ENCODE measurements at places on chromosomes 2 and 18. TPM values are rescaled to one million over a fixed set of nuclear protein-coding genes. Genes with fewer than 3 reads are reported as not detected.

BMP10 gene
- total RNA-seq, result not detected

DNA sequence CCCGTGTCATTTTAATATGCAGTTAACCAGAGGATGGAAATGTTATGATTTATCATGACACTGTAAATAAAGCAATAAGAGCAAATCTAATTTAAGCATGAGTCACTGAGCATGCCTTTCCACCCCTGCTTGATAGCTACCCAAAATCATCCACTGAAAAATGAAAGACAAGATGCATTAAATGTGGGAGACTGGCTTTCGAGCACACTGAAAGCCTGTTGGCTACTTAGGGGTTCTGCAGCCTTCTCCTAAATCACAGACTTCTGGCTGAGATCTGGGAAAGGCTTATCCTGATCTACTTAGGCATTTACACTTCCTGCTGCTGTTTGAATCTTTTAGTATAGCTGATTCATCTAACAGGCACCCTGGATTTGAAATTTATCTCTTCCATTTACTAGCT is 778.3 kb upstream of the CDH7 start:
- DNase-seq, result no peak

DNA sequence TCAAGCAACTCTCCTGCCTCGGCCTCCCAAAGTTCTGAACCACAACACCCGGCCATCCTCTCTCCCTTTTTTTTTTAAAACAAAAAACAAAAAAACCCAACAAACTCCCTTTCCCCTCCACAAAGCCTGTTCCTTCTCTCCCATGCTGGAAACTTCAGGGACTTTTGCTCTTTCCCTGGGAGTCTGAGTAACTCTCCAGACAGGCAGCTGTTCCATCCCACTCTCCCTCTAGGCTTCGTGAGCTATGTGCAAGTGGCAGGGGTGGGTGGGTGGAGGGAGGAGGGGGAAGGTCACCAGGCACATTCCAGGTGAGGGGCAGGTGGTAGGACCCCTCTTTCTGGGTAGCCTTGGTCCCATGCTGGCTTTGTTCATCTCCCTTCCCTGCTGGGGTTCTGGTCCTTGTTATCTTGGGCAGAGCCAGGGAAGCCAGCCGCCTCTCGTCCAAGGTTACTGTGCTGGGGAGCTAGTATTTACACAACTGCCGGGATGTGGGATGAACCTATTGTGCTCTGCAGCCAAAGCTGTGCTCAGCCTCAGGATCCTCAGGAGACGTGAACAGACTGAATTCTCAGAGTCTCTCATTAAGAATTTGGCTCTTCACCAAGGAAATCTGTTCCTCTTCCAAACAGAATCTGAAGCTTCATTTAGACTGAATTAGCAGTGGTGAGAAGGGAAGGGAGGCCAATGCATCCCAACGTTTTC is 106.9 kb downstream of the LIPG start:
- peak; percentile 30 for DNase-seq

PAX8 gene
- 2.2 TPM for total RNA-seq

DNA sequence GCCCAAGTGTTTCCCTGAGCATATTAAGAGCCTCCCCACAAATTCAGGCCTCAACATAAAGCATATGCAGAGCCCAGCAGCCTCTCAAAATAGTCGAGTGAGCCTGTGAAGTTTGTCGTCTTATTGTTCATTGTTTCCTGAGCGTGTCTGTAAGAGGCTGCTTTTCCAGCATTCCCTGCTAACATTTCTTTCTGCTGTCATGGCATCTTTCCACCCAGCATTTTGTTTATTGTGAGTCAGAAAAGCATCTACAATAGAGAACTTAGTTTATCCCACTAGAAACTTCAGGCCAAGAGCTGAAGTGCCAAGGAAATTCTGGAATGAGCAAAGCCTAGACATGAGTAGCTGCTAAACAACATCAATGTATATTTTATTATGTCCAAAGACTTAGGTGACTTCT is 46.3 kb upstream of the STAM2 start:
- DNase-seq, result no peak

SCYGR4 gene
- not detected for total RNA-seq

DNA sequence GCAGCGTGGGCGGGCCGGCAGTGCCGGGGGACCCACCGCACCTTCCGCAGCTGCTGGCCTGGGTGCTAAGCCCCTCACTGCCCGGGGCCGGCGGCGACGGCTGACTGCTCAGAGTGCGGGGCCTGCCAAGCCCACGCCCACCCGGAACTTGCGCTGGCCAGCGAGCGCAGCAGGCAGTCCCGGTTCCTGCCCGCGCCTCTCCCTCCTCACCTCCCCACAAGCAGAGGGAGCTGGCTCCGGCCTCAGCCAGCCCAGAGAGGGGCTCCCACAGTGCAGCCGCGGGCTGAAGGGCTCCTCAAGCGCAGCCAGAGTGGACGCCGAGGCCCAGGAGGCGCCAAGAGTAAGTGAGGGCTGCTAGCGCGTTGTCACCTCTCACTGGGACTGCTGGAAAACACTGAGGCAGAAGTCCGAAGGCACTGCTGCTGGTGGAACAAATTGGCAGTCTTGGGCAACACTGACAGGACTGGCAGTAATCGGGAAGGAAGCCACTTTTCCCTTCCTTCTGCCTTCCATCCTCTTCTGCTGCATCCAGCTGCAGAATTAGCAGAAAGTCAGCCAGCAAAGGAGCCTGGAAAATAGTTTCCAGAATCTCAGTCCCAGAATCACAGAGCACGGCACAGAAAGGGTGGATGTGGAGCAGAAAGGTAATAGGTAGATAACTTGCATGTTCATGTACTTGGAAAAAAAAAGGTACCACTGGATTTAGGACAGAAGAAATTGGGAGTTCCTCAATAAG is 179.4 kb upstream of the FN1 start:
- no peak for DNase-seq

HTR2B gene
- not detected for total RNA-seq

- no peak for DNase-seq
These were observed 207.4 kb downstream of the TCF4 start for GRCh38 chr18:55380589-55380988.

DNA sequence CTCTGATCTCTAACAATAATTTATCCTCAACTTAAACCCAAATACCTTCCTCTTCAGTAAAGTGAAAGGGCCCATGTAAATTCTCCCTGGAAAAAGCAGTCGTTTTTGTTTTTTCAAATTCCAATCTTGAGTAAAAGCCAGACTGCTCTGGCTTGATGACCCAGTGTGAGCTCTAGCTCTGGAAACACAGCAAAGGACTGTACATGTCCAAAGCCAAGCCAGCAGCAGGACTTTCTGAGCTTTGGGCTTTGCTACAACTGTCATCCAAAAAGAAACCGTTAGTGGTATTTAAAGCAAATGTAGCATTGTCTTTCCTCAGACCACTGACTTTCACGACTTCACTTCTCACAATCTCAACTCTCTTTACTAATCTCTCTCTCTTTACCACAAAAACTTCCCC is 25.4 kb downstream of the SH3YL1 start:
- DNase-seq, result no peak

GAREM2 gene
- 3.3 TPM for total RNA-seq

DNA sequence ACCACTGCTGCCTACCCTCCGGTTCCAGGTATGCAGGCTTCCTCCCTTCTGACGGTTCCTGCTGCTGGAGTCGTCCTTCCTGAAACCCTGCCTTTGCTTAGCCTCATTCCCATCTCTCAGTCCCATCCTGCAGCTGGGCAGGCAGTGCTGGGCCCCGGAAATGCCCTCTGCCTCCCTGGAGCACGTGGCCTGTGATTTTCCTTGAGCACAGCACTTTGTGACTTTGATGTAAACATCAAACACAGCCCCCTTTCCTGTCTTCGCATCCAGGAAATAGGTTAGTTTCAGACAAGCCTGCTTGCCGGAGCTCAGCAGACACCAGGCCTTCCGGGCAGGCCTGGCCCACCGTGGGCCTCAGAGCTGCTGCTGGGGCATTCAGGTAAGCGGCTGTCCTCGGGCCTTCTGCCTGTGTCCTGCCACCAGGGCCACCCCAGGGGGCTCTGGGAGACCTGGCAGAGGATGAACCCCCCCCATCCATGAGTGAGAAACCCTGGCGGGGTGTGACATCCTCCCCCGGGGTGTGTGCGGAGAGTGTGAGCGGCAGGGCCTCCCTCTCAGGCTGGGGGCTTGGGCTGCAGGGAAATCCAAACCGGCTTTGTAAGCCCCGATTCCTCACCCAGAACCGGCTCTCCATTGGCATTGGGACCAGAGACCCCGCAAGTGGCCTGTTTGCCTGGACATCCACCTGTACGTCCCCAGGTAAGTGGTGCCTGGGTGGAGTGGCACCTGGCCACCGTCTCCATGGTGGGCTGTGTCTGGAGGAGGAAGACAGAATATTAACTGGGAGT is at the start of gene ZAP70:
Gene ZAP70 (plus strand): TSS at position 281 of the 788 bp plus-strand sequence. CDS start 10,461 bp downstream, outside the sequence.
- no peak for DNase-seq

GRCh38 chr18:22045221-22045918 is 124.0 kb upstream of the GATA6 start:
- DNase-seq, result no peak

GRCh38 chr2:133982256-133982655 is 271.6 kb upstream of the MGAT5 start:
- no peak for DNase-seq

DNA sequence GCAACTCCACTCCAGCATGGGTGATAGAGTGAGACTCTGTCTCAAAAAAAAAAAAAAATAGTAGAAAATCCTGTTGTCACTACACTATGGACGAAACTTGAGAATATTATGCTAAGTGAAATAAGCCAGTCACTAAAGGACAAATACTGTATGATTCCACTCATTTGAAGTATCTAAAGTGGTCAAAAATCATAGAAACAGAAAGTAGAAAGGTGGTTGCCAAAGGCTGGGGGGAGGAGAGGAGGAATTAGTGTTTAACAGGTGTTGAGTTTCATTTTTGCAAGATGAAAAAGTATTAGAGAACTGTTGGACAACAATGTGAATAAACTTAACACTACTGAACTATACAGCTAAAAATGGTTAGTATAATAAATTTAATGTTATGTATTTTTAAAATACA is 18.8 kb upstream of the RMP24 start:
- DNase-seq, result no peak

- DNase-seq, result peak; percentile 22
These were observed 272.8 kb upstream of the MMADHC start for GRCh38 chr2:149860276-149860921.

DNA sequence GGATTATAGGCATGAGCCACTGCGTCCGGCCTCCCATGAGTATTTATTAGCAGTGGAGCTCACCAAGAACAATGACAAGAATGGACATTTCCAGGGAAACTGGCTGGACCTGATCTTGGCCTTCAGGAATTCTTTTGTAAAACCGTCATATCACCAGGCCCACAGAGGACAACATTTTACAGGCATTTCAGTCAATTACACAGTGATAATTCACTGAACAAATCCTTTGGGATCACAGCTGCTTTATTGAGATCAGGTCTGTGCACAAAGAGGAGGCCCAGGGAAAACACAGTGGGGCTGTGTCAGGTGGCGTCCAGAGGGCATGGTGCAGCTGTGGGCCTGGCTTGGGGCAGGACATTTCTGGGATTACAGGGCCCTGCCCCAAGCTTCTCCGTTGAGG is 30.1 kb upstream of the GTF2A1L start:
- DNase-seq, result no peak

- no peak for DNase-seq
These were observed 30.1 kb downstream of the FEZ2 start for GRCh38 chr2:36567711-36568408.

SNRNP200 gene
- 97.7 TPM for total RNA-seq

- DNase-seq, result no peak
These were observed 283.2 kb downstream of the INSIG2 start for GRCh38 chr2:118371515-118371914.

EFR3B gene
- total RNA-seq, result 5.9 TPM

DNA sequence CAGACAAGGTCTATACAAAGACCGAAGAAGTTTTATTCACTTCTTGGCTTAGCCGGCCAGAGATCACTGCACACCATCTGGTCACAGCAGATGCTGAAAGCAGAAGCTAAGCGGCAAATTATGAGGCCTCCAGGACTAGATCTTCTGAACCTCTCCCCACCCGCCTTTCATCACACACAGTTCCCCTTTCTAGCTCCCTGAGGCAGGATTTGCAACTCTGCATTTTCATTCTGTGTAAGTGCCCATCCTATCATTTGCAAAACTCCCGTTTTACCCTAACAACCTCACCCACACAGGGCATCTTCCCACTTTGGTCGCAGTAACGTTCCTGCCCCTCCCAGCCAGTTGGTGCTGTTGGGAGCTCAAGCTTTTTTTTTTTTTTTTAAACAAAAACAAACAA is 3.1 kb upstream of the MOB1A start:
- peak; percentile 34 for DNase-seq

CHRNG gene
- not detected for total RNA-seq

- DNase-seq, result peak; percentile 88
These were observed 23.8 kb downstream of the ANKAR start for GRCh38 chr2:189698020-189698887.

SH3RF3 gene
- 7.4 TPM for total RNA-seq

DNA sequence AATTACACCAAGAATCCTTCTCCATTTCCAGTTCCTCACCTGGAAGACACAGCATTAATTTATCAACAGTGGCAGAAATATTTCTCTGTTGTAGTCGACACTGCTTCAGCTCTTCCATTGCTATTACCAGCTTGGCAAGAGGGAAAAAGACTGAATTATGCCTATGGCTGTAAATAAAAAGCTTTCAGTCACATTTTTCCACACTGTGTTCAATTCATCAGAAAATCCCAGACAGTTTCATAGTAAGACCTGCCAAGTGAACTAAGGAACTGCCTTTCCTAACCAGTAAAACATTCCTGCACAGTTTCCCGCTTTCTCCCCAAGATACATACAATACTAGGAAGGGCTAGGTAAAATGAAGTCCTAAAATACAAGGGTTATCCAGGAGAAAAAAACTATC is 94.7 kb downstream of the EXOC6B start:
- no peak for DNase-seq

- no peak for DNase-seq
These were observed 261.2 kb downstream of the ALK start for GRCh38 chr2:29660201-29660600.

GRCh38 chr2:128317181-128317898 is 1.3 kb downstream of the HS6ST1 start:
- peak; percentile 15 for DNase-seq

GRCh38 chr2:10614939-10615338 is 74.8 kb downstream of the NOL10 start:
- DNase-seq, result no peak

RRM2 gene
- total RNA-seq, result not detected

HOXD13 gene
- not detected for total RNA-seq

- no peak for DNase-seq
These were observed 1453.9 kb upstream of the NXPH2 start for GRCh38 chr2:140234116-140234515.

CD226 gene
- total RNA-seq, result 0.39 TPM

SPC25 gene
- total RNA-seq, result not detected

DNA sequence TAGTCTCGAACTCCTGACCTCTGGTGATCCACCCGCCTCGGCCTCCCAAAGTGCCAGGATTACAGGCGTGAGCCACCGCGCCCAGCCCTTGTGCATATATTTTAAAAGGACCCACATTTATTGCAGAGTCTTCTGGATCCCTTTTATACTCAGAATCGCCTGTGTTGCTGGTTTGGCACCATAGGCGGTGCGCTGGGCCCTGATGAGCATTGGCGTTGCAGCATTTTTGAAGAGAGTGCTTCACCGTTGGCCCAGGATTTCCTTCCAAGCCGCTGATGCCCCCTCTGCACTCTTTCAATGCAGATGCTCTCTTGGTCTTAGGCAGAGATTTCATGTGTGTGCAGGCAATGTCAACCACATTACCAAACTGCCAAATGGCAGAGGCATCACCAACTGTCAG is 13.5 kb upstream of the TFCP2L1 start:
- no peak for DNase-seq

GRCh38 chr2:84778911-84779690 is 101.8 kb downstream of the TRABD2A start:
- DNase-seq, result no peak

Data from tibial nerve (tissue), 4 donors.